ENCODE measurements at places on chromosomes 3 and 15.

DNA sequence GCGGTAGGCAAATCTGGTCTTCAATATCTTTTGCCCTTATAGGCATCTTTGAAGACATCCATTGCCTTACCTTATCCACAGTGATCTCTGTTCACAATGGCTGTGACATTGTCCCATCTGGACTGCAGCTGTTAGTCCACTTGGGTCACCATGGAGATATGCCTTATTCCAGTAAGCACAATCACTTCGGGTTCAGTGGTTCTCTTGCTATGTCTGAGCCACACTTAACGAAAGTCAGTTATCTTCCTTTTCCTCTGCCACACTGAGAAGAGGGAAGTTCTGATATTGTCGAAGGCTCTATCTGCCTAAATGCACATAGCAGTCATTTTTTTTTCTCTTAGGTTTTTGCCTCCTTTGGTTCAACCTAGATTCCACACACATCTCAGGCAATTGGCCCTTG is 119.0 kb upstream of the SATB1 start:
- DNase-seq, result no peak

- DNase-seq, result no peak
These were observed 350.7 kb upstream of the AZI2 start for GRCh38 chr3:28699283-28699682.

DNA sequence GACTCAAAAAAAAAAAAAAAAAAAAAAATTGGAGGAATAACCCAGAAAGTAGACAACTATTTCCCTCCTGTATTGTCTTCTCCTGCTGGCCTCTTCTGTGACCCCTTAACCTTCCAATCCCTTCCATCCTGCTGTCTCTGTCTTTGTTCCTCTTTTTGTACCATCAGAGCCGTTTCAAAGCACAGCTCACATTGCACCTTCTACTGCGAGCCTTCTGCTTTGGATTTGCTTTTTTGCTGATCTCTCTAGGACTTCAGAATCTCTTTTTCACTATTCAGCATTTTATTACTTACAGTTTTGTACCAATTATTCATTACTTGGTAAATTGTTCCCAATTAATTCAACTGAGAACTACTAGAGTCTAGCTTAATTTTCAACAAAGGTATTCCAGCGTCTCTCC is 284.0 kb upstream of the TBL1XR1 start:
- no peak for DNase-seq

DNA sequence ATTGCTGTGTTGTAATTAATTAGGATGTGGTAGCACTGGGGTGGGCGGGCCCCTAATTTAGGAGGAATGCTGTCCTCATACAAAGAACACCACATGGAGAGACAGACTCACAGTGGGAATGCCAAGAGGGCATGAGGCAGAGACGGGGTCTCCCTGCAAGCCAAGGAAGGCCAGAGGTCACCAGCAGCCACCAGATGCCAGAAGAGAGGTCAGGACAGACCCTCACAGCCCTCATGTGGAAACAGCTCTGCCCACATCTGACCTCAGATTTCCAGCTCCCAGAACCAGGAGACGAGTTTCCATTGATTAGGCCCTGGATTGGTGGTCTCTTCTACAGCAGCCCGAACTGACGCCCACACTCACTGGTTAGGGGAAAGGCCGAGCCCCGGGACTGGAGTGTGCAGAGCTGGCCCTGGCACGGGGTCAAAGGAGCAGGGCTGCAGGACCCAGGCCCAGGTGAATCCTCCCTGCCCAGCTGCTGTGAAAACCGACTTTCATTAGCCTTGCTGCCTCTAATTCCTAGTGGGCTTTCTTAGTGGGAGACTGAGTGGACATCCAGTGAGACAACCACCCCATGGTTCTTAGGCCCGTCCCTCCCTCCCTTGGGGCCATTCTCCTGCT is 43.0 kb upstream of the SLC41A3 start:
- no peak for DNase-seq

GRCh38 chr15:48298914-48299313 is 32.3 kb upstream of the DUT start:
- no peak for DNase-seq

GRCh38 chr15:81880314-81880713 is 165.5 kb downstream of the MEX3B start:
- no peak for DNase-seq

- DNase-seq, result no peak
These were observed 307.1 kb upstream of the DPH6 start for GRCh38 chr15:35852818-35853624.

DNA sequence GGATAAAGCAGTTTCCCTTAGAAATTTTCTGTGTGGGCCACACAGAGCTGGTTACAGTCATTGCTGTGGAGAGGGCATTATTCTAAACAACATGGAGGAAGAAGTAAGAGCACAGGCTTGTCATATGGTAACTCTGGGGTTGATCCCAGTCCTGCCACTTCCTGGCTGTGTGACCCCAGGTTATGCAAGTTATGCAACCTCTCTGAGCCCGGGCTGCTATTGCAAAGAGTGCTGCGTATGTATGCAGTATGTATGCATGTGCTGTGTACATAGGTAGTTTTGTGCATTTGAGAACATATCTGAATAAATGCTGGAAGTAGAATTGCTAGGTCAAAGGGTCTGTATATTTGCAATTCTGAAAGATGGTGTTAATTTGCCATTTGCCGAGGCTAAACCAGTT is 9.2 kb downstream of the SPSB4 start:
- DNase-seq, result no peak

DNA sequence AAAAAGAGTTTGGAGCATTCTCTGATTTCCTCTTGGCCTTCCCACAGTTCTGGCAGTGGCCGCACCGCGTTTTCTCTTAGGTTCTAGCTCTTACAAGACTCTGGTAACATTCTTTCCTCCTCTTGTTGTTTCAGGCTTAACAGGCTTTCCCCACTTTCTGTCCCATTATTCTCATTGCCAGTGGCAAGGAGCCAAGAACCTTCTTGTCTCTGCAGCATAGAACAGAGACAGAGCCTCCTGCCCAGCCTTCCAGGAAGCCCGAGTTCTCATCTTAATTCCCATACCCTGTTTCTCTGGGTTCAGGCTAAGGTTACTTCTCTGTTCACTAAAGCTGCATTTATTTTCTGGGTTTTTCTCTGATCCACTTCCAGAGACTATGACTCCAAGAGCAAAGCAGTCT is 61.1 kb downstream of the DUT start:
- DNase-seq, result no peak

DNA sequence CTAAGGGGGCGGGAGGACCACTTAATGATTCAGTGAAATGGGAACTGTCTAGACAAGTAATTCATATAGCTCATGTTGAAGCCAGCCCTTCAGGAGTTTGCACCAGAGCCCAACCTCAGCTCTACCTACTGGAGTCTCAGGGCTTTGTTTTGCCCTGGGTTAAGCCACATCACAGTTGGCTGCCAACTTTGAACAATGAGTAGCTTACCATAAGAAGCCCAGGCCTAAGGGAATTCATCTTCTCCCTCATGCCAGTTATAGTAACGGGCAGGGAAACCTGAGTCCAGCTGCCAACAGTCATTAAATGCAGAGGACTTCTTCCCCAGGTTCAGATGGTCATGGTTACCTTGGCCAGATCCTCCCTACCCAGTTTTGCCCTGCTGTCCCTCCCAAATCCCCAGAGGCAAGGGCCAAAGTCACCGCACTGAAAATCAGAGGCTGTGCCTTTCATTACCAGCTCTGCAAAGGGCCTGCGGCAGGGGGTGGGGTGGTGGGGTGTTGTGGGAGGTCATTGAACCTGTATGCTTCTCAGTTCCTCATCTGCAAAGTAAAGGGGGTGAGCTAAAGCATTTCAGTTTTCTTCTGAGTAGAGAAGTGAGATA is 302.2 kb upstream of the NR2E3 start:
- no peak for DNase-seq

DNA sequence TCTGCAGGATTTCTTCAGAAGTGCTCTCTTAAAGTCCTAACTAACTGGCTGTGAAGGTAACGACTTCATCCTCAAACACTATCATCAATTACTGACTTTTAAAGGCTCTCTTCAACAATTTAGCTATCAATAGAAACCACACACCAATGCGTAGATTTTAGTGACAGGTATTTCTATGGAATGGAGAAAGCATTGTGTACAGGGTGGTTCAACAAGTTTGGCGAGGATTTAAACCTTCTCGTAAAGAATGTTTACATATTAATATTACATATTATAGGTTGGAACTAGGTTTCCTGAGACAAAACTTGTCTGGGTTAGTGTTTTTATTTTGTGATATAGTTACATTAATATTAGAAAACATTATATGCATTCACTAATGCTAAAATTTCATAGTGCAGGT is 233.6 kb downstream of the CHL1 start:
- DNase-seq, result no peak

GRCh38 chr3:107239703-107240102 is 137.5 kb upstream of the CCDC54 start:
- no peak for DNase-seq

GRCh38 chr3:172313671-172314070 is 134.6 kb downstream of the GHSR start:
- no peak for DNase-seq

GRCh38 chr3:50356553-50356952 is 2.8 kb downstream of the TMEM115 start:
- no peak for DNase-seq

DNA sequence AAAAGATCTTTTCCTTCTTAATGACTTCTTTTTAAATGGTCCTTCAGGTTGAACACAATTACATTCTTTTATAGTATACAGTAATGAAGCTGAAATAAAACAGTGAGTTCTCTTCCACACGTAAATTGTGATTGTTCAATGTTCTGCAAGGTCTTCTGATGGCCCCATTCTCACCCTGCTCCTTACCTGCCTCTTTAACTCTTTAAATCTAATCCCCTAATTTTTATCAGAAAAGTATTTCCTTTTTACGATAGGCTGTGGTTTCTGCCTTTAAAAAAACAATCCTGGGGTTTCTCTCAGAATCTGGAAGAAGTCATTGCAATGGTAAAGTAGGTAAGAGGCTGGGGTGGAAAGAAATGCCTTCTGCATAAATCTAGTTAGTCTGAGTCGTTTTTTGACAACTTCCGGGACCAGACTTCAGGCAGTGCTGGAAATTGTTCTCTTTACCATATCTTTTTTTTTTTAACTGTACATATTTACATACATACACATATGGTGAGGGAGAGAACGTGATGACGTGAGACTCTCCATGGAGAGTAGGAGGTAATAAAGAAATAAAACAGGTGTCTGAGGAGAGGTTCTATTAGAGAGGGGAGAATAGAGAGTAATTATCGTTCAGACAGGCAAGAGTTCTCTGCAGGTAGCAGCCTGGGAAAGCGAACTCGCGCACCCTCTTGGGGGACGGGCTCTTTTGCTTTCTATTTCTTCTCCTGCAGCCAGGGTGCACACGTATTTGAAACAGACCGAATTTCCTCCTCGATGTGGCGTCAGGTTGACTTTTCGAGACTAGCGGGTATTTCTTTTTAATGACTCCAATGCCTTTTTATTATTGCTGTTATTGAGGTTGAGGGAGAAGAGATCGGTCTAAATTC is at the start of gene SIDT1:
Gene SIDT1, plus strand, starts transcription at position 730 of the 872 bp plus-strand sequence. CDS start 467 bp downstream, outside the sequence.
- DNase-seq, result peak; percentile 54

- DNase-seq, result no peak
These were observed 195.0 kb upstream of the MDFIC2 start for GRCh38 chr3:70507486-70507885.

GRCh38 chr3:26721047-26721446 is 98.5 kb downstream of the LRRC3B start:
- no peak for DNase-seq

GRCh38 chr3:32450992-32451659 is 51.5 kb downstream of the CMTM6 start:
- no peak for DNase-seq

- DNase-seq, result no peak
These were observed 85.6 kb downstream of the NEDD4 start for GRCh38 chr15:55907797-55908196.

- DNase-seq, result no peak
These were observed 4.3 kb downstream of the SELENOT start for GRCh38 chr3:150607267-150608065.

GRCh38 chr3:71563827-71564226 is 19.7 kb downstream of the FOXP1 start:
- no peak for DNase-seq

DNA sequence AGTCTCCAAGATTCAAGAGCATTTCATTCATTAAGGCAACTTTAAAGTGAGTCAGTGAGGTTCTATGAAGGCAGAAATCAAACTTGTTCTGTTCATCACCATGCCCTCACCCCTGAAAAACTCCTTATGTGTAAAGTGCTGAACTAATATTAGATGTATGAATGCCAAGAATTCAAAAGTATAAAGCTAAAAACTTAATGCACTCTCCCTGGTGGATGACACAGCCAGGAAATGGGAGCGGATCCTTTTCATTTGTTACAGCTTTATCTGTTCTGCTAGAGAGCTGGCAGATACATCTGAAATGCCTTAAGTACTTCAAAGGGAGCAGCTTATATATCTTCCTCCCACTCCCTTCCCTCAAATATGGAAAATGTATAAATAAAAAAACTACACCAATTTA is 8.2 kb downstream of the TXNRD3 start:
- no peak for DNase-seq

DNA sequence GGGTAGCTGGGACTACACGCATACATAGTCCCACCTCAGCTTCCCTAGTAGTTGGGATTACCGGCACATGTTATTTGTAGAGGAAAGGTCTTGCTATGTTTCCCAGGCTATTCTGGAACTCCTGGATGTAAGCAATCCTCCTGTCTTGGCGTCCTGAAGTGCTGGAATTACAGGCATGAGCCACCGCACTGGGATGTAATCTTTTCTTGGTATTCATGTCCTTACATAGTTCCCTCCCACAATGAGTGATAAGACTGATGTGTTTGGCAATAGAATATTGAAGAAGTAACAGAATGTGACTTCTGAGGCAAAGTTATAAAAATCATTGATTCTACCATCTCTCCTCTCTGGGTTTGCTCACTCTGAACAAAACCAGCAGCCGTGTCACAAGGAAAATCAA is 22.7 kb upstream of the ALCAM start:
- DNase-seq, result no peak

DNA sequence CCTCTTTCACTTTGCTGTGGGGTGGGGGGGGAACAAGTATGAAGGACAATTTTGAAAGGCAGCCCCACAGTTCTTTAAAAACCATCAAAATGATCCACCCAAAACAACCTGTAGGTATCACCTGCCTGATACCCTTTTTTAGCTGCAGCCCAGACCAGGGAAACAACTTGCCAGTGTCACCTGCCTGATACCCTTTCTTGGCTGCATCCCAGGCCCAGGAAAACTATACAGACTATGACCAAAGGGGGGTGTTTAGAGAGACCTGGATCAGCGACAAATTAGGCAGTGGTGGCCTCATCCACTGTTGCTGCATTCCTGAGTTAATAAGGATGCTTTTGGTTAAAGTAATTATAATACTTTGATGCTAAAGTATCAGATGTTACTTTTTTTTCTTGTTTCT is 122.0 kb downstream of the VPS13C start:
- DNase-seq, result no peak

GRCh38 chr3:117310536-117310935 is 601.0 kb downstream of the TUSC7 start:
- DNase-seq, result no peak
